ENCODE measurements at places on chromosomes 2 and 18. TPM values are rescaled to one million over a fixed set of nuclear protein-coding genes. Genes with fewer than 3 reads are reported as not detected.
A peak's percentile ranks its signal among the peaks of the same experiment; 100 is the strongest.

- no peak for DNase-seq
Measured at GRCh38 chr18:70058916-70059315, 111.2 kb upstream of the CD226 start.

- DNase-seq: no peak
Measured at GRCh38 chr2:33494877-33495641, 18.6 kb downstream of the RASGRP3 start.

Gene MAP3K2
- 24.4 TPM for total RNA-seq

DNA sequence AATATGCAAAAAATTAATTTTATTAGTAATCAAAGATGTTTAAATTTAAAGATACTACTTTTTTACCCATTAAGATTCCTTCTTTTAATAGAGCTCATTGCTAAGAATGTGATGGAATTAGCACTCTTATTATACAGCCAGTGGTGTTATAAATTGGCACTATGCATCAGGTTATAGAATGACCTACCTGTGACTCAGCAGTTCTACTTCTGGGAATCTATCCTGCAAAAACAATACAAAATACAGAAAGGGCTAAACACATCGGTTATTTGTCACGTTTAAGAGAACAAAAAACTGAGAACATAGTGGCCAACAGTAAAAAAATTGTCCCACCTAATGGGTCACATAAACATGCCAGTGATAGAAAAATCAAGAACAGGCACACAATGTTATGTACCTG, 9.4 kb upstream of the ADD2 start:
- no peak for DNase-seq

GRCh38 chr2:58475756-58476155, 234.6 kb upstream of the FANCL start:
- DNase-seq: no peak

Gene SPEG
- 21.3 TPM for total RNA-seq

GRCh38 chr18:24530630-24531111, 70.2 kb downstream of the HRH4 start:
- DNase-seq: no peak

DNA sequence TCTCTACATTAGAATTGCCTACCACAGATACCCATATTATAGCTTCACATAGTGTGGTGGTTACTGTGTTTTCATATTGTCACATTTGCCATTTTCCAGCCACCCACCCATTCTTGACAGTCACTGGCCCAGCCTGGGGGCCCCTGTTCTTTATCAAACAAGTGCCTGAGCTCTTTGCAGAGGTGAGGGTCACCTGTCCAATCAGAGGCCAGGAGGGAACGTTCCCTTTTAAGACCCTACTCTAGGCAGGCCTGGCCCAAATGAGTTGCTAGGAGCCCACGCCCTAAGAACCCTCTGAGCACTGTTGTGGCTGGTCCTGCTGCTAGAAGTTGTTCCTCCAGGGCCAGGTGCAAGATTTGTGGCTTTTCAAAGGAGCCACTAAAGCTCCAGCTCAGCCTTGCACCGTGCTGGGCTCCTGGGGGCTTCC, 5.2 kb downstream of the IL37 start:
- no peak for DNase-seq

DNA sequence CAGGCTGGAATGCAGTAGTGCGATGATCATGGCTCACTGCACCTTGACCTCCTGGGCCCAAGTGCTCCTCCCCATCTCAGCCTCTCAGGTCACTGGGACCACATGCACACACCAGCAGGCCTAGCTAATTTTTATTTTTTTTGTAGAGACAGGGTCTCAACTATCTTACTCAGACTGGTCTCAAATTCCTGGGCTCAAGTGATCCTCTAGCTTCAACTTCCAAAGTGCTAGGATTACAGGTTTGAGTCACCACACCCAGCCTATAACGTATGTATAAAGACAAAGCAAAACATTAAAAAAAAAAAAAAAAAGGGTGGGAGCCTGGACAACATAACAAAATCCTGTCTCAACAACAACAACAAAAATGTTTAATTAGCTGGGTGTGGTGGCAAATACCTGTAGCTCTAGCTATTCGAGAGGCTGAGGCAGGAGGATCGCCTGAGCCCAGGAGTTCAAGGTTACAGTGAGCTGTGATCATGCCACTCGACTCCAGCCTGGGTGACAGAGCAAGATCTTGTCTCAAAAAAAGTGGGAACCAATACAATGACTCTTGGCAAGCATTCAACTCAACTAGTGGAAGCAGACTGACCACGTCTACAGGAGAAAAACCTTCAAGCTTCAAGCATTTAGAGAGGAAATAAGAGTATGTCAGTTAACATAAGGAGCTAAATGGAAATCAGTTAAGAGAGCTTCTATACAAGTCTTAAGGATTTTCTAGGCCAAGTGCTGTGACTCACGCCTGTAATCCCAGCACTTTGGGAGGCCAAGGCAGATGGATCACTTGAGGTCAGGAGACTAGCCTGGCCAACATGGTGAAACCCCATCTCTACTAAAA, 2.6 kb downstream of the GTF3C2 start:
- DNase-seq: no peak

DNA sequence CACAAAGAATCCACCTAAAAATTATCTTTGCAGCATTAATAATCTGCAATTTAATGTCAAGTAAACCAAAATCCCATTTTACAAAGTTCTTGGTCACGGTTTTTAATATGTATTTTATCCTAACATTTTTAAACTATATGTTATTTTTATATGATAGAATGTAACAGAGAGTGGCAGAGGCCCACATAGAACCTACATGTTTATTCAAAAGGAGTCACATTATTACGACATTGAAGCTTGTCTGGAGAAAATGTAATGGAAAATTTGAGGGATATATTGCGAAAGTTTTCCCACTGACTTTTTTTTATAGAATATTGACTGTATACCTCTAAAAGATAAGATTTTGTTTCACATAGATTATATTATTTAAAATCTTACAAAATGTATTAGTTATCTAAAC, 89.7 kb upstream of the COL3A1 start:
- DNase-seq: no peak

GRCh38 chr2:23134726-23135125, 250.3 kb upstream of the KLHL29 start:
- no peak for DNase-seq

DNA sequence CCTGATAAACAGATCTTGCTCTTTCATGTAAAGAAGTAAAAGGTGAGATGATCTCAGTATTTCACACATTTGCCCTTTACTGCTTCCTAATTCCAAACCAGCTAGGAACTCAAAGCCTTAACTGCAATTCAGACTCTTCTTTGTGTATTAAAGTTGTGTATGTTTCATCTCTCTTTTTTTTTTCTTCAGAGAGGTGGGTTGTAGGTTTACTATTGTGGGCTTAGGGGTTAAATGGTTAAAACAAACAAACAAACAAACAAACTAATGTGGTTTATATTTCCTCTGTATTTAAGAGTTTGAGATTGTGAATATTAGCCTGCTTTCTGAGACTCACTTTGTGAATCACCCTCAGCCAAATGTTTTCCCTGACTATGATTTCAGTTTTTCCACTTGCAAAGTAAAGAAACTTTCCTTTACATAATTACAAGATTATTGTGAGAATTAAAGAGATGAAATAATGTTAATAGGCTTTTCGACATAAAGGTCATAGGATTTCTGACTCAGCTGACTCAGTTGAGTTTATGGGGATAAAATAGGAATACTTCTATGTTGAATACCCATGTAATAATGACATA, 2.8 kb downstream of the GULP1 start:
- DNase-seq: no peak

Gene GULP1
- 77.2 TPM for total RNA-seq

- no peak for DNase-seq
Measured at GRCh38 chr2:132517386-132517785, 100.8 kb downstream of the GPR39 start.

DNA sequence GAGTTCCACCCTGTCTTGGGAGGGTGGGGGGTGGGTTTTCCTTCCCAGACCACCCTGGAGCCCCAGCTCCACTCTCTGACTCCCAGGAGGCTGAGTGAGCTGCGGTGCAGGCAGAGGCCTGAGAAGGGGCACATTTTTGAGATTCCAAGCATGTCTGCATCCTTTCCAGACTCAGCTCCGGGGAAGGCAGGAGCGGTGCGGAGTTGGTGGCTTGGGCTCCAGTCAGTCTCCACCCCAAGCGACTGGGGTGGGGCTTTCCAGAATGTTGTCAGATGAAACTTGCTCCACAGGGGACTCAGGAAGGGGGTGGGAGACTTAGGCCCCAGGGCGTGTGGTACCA, 44.2 kb upstream of the HS6ST1 start:
- DNase-seq: peak; percentile 58

Measured in SJCRH30 (cell line).